GM12892 (cell line): ENCODE measurements at places on chromosomes 7 and 10.

- no peak for DNase-seq
These were observed 40.8 kb downstream of the SLC16A12 start for GRCh38 chr10:89494575-89494974.

GRCh38 chr7:93574646-93575554 lies at the start of gene CALCR:
Gene CALCR (minus strand): TSS chr7:93574724. CDS start chr7:93486981, 87,743 bp downstream.
- DNase-seq = no peak

GRCh38 chr10:113158183-113158582 lies 208.1 kb downstream of the TCF7L2 start:
- DNase-seq = no peak

DNA sequence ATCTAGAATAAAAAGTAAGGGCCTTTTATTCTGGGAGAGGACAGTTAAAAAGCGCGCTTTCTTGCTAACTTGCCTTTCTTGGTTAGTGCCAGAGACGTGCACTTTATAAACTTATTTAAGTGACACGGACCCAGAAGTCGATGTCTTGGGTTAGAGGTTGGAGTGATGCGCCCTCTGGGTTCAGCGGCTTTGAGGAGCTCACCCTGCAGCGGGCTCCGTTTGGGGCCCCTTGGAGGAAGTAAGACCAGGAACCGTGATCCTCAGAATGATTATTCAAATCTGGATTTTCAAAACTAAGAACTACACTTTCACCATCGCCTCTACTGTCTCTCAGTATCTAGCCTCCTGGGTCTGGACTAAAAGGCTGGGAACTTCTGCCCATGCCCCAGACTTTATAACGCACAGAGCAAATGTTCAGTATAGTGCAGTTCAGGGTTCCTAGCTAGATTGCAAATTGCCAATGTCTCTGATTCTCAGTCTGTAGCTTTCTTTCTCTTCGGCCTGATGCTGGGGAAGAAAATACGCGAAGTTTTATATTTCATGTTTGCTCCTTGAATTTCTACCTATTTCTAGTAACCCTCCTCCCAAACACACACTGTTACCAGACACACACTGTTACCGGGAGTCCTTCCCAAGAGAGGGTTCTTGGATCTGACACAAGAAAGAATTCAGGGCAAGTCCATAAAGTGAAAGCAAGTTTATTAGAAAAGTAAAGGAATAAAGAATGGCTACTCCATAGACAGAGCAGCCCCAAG lies 18.6 kb upstream of the SMO start:
- DNase-seq = no peak

- no peak for DNase-seq
These were observed 185.9 kb upstream of the DKK1 start for GRCh38 chr10:52128056-52128683.

DNA sequence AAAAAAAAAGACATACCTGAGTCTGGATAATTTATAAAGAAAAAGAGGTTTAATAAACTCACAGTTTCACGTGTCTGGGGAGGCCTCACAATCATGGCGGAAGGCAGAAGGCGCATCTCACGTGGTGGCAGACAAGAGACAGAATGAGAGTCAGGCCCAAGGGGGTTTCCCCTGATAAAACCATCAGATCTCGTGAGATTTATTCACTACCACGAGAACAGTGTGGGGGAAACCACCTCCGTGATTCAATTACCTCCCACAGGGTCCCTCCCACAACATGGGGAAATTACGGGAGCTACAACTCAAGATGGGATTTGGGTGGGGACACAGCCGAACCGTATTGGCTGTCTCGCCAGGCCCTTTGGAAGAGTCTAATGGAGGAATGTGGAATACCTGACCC lies 9.0 kb upstream of the MAFK start:
- no peak for DNase-seq

- no peak for DNase-seq
These were observed 611 bp upstream of the COPS6 start for GRCh38 chr7:100088095-100088620.

GRCh38 chr7:101533103-101533465 lies 96.0 kb downstream of the MYL10 start:
- DNase-seq = no peak

DNA sequence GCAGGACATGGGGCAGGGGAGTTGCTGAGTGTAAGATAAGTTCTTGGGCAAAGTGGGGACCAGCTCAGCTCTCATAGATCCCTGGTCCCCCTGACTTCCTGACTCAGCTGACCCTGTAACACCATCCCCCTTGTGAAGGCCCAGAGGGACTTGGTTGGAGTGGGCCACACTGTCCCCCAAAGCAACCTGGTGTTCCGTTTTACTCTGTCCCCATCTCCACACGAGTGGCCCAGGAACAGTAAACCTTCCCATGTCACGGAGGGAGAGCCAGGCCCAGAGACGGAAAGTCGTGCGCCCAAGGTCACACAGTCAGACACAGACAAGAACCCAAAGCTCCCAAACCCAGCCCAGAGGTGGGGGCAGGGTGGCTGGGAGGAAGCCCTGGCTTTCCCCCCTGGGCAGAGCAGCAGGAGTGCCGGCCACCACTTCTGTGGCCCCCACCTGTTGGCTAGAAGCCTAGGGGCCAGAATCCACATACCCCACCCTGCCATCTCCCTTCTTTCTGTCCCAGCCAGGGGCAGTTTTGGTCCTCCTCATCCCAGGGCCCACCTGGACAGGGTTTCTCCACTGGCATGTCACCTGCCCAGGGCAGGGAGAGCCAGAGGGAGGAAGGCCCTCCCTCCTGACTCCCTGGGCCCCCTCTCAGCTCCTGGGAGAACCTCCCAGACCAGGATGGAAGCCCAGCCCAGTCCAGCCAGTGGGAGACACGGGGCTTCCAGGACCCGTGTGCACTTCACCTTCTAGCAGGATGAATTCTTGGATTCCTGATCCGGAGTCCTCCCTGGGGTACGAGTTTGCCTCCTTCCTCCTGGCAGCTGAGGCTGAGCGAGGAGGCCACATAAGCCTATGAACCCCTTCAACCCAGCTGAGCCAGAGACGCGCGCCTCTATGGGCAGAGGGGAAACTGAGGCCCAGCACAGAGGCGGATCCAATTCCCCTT lies 20.6 kb upstream of the VPS37D start:
- DNase-seq = no peak

DNA sequence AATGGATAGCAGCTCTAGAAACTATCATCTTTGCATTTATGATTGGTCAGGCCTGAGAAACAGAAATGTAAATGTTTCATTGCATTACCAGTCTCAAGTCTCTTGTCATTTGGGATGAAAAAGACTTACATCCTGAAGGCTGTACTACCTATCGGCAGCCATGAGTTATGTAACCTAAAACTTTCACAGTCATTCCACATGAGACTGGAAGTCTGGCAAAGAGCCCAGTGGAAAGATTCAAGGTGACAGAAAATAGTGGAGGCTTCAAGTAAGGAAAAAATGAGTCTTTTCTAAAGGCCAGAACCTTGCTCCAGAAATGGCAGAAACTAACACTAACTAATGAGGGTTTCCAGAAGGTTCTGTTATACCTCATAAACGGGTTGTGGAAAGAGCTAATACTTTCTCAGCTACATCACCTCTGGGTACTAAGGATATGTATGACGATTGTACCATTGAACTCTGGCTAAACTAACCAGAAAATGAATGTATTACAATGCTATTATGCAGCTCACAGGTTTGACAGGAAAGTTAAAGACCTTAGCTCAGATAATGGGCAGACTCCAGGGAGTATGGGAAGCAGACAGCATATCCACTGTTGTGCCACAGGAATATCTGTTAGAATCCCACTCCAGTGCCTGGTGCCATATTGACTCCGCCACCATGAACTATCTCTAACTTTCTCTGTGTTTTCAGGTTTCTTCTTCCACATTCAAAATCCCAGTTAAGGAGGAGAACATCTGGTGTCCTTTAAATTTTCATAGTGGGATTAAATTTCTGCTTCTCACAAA lies 41.7 kb upstream of the DYNC1I1 start:
- no peak for DNase-seq

DNA sequence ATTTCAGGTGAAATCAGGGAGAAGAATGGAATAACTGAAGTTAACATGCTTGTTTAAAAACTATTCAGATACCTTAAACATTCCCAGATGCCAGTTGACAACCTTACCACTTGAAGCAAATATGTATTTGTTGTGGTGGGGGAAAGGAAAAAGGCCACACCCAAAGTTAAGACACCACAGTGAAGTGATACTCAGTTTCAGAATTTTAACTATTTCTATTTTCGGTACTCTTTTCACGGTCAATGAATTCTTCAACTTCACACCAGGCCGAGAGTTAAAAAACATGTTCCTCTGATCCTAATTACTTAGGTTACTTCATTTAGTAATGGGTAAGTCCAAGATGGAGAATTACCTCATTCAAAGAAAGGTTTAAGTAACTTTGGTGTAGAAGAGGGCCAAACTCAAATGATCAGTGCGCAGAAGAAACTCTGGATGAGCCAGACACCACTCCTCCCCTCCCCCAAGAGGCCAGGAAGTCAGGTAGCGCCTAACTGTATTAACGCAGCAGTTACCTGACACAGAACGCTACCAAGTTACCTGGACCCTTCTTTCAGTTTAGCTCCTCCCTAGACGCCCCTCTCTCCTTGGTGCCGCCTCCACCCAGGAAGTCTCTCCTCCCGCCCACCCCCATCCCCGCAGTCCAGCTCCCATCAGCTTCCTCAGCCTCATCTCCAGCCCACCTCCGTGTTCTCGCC lies 700 bp downstream of the MTPN start:
- no peak for DNase-seq

- no peak for DNase-seq
These were observed 766 bp downstream of the BAMBI start for GRCh38 chr10:28677888-28678686.

GRCh38 chr10:78285226-78285625 lies 251.6 kb downstream of the RPS24 start:
- DNase-seq = no peak

- no peak for DNase-seq
These were observed 765 bp upstream of the LCOR start for GRCh38 chr10:96831200-96831866.

- DNase-seq = no peak
These were observed 112.4 kb downstream of the SMURF1 start for GRCh38 chr7:99031496-99031895.

DNA sequence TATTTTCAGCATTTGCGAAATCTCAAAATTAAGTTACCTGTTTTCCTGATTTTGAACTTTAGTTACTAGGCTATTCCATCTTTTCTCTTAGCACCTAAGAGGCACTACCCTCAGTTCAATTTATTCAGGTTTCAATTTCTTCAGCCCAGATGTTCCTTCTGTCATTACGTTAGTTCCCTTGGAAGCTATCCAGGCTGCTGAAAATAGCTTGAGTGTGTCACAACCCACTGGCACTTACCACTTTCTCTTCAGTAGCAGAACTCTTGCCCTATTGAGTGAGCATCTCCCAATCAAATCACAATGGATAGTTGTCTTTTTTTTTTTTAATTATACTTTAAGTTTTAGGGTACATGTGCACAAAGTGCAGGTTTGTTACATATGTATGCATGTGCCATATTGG lies 332.7 kb upstream of the LRGUK start:
- no peak for DNase-seq

DNA sequence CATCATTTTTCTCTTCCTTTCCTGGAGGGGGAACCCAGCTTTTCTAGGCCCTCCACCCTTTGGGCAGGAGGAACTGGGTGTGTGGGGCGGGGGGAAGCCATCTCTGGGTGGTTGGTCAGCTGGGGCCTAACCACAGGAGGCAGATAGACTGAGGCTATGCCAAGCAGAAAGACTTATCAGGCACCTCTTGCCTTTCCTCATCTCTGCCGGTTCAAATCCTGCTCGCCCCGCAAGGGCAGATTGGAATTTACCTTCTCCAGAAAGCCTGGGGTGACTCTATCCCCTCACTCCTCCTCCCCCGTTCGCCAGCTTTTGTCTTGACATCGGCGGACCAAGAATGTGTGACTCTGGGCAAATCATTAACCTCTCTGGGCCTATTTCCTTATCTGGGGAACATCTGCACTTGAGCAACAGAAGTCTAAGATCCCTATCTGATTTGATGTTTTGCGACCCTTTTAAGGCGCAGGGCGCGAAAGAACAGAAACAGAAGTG lies 584 bp upstream of the GARS1 start:
- peak; percentile 34 for DNase-seq

DNA sequence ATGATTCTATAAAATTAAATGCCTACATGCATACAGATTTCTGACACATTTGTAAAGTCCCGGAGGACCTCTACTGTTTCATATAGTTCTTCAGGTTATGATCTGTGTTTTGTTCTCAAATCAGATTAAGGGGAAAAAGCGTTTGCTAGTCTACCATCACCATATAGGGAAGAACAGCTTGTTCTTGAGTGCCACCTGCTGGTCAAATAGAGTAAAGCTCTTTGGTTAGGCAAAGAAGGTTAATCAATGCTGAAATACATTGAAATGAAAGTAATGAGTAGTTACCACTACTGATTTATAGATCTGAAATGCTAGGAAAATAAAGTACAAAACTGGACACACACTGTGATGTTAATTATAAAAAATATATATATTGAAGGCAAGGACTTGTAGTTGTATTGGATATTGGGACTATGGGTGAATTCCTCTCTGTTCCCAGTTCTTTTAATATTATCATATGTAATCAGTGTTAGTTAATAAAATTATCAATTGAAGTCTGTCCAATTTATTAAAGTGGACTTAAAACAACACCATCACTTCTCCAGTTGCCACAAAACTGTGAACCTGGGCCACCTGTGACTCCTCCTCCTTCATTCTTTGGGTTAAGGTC lies 72.6 kb upstream of the PDLIM1 start:
- peak; percentile 31 for DNase-seq

DNA sequence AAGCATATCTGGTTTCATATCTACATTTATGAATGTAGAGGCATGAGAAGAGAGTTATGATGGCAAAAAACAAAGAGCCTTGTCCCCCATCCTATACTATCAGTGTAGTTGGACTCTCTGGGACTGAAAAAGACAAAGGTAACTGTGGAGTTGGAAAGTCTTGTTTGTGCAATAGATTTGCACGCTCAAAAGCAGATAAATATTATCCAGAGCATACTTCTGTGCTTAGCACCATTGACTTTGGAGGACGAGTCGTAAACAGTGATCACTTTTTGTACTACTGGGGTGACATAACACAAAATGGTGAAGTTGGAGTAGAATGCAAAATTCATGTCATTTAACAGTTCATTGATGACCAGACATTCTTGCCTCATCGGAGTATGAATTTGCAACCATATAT lies 85.2 kb upstream of the EGFR start:
- DNase-seq = no peak

GRCh38 chr7:137169282-137169698 lies 174.2 kb downstream of the PTN start:
- DNase-seq = no peak

DNA sequence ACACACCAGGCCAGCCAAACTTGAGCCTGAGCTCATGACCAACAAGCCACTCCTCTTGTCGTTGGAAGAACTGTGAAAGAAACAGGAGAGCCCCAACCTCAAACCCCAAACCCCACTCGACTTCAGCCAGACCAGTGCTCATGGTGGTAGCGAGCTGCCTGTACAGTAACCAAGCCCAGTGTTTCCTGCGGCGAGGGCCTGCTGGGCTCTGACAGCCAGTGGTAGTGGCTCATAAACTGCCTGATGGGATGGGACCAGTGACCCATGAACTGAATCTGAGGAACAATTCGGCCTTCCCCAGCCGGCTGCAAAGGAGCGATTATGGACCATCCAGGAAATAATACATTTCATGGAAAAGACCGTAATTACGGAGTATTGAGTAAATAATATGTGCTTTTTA lies 191.9 kb downstream of the RPS24 start:
- DNase-seq = no peak
